Nucleus accumbens (tissue), 56 donors: ENCODE measurements at places on chromosomes 5 and 9.
A peak's percentile ranks its signal among the peaks of the same experiment; 100 is the strongest.

- DNase-seq: no peak
Measured at GRCh38 chr9:74379718-74380117, 117.4 kb upstream of the RORB start.

DNA sequence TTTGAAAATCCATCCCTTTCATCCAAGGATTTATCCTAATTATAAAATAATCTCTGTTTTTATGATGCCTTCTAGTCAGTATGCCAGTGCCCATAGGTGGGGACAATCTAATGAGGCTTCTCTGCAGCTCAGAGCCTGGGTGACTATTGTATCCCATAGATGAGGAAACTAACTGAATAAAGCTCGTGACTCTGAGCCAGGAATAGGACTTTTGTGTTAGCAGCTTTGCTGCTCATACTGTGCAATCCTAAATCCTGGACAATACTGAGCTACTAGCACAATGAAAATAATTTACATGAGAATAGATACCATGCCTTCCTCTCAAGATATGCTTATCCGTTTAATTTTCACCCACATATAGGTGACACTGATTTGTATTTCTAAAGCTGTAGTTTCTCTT is 443.0 kb downstream of the PLK2 start:
- no peak for DNase-seq

DNA sequence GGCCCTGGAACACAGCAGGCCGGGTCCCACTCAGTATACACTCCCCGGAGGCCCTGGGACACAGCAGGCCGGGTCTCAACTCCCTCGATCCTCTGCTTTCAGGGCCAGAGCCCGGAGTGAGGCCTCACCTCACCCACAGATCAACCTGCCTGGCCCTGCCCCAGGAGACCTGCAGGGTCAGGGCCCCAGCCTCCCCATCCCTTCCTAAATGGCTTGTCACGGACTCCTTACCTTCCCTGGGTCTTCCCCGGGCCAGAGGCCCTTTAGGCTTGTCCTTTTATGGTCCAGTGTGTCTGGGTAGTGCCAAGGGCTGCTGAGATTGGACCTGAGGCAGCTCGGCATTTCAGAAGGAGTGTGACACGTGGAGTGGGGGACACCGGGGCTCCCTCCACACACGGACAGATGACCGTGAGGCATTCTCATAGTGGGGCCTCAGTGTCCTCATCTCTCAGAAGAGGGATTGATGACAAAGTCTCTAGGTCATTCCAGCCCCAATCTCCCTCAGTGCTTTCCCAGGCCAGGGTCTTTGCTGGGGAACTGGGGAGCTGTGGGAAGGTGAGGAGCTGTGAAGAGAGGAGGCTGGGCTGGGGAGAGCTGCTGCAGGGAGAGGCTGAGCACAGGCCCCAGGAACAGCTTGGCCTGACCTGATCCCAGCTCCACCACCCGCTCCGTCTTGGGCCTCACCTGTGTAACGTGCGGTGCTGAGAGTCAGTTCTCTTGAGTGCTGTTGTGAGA is 18.0 kb upstream of the PLEKHG4B start:
- no peak for DNase-seq

- no peak for DNase-seq
Measured at GRCh38 chr5:149518620-149519019, 32.6 kb downstream of the CSNK1A1 start.

GRCh38 chr9:31536471-31536870 is 848.0 kb upstream of the ACO1 start:
- no peak for DNase-seq

DNA sequence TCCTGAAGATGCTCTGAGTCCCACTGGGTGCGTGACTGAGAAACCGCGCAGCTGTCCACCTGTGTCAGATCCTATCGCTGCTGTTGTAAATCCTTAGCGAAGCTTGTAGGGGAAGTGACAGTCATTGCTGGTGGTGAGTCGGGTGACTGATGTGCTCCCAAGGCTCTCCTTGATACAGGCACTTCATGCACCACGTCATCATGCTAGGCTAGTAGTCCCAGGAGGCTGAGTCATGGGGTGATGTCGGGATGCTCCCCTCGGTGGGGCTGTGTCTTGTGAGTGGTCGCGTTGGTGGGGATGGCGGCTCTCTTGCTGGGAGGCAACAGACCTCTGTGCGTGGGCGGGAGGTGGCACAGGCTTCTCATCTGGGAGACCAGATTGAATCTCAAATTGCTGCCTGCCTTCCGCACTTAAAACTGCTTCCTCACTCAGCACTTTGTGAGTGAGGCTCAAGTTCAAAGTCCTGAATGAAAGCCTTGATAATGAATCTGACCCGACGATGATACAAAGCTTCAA is 84.7 kb downstream of the CSNK1A1 start:
- DNase-seq: no peak

GRCh38 chr5:157306081-157306480 is 40.2 kb downstream of the CYFIP2 start:
- DNase-seq: no peak

GRCh38 chr5:138955013-138955660 is 80.0 kb upstream of the LRRTM2 start:
- no peak for DNase-seq

- peak; percentile 72 for DNase-seq
Measured at GRCh38 chr9:23826120-23826629, at the start of gene ELAVL2. Gene ELAVL2, minus strand, starts transcription at chr9:23826240. Its CDS starts 64,006 bp downstream, at chr9:23762234.

DNA sequence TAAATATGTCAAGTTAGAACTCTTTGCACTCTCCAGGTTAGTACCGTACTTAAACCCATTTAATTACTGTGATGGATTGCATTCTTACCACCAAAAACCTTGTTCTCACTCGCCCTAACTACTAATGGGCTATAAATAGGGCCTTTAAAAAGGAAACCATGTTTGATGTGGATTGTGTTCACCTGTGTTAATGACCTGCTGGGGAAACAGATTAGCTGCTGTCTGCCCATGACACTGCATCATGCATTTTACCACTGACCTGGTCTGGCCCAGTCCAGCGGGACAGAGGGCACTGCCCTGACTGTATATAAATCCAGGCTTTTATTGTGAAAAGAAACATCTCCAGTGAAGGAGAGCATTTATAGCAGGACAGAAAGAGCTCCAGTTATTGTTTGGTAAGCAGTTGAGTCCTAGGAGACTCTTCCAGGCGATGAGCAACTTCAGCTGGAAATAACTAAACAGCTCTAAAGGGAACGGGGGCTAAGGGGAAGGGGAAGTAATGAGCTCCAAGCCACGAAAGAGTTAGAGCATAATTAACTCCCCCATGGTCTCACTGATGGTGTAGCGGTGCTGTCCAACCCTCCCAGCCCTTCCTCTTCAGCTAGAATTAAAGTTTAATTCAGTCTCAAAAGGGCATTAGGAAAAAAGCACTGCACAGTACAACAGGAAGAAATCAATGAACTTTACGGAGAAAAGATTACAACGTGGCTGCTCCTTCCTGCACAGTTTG is 303.1 kb downstream of the ENC1 start:
- no peak for DNase-seq
